ENCODE measurements at places on chromosomes 6 and 20.

GRCh38 chr20:23146857-23147637 is 60.9 kb upstream of the CD93 start:
- DNase-seq, result no peak

DNA sequence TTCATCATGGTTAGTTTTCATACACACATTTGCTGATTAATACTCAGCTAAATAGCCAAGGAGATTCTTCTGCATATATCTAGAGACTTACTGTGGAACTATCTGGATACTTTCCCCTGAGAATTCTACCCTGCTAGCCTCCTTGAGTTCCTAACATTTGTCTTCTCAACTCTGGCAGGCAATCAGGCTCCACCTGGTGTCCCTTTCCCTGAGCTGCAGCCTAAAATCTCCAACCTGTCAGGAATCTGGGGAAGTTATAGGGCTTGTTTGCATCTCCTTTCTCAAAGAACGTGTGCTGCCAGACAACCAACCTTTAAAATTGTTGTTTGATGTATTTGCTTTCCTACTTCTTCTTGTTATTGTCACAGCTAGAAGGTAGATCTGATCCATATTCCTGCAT is 73.4 kb downstream of the FUT9 start:
- no peak for DNase-seq

- DNase-seq, result no peak
Observed at GRCh38 chr6:12296255-12296573, 6.1 kb downstream of the EDN1 start.

GRCh38 chr6:118544105-118544504 is 4.0 kb upstream of the PLN start:
- DNase-seq, result no peak

- no peak for DNase-seq
Observed at GRCh38 chr6:118917546-118918328, 17.2 kb downstream of the MCM9 start.

- DNase-seq, result no peak
Observed at GRCh38 chr20:5766085-5766764, 16.0 kb downstream of the SHLD1 start.

- no peak for DNase-seq
Observed at GRCh38 chr20:61941721-61942405, 123.8 kb downstream of the TAF4 start.

- peak; percentile 10 for DNase-seq
Observed at GRCh38 chr6:131519670-131520436, 53.2 kb upstream of the ARG1 start.

GRCh38 chr20:5570452-5570851 is 179.7 kb upstream of the SHLD1 start:
- no peak for DNase-seq

DNA sequence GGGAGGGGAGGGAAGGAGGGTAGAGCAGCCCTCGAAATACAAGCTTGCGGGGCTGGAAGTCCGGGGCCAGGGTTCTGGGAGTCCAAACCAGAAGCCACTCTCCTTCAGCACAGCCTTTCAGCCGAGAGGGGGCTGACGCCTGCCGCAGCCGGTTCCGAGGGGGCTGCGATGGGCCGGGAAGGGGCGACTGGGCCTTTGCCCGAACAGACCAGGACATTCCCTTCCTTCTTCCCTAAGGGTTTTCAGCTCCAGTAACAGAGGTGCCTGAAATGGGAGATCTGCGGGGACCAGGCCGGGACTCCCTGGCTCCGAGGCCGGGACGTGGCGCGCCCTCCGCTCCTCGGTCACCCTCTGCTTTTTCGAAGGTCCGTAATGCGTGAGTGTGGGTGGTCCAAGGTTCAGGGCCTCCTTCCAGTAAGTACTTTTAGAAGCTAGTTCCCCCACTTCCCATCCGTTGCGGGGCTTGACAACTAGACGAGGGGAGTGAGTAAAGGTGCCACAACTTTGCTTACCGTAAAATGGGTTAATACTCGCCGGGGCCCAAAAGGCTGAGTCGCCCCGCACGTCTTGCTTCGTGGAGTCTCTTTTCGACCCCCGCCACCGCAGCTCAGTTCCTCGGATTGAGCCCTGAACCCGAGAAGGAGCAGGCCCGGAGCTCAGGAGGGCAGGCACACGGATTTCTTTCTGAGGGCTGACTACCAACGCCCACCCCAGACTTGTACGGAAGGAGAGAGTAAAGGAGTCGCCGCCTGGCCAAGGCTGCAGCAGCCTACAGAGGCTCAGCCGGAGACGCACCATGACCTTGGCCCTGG is 2.9 kb upstream of the OLIG3 start:
- no peak for DNase-seq

DNA sequence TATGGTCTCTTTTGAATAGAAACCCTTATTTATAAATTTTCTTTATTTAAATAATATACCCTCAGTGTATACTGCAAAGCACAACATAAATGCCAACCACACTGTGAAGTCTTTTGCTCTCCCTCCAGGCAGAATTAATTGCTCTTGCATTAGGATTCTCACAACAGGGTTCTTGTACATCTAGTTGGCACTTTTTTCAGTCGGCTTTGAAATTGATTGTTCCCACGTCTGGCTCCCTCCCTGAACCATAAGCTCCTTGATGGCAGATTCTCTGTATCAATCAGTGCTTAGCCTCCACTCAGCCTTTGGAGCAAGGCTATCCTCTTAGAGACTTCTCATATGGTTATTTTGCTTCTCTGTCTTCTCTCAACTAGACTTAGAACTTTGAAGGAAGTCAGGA is 288.0 kb upstream of the POU3F2 start:
- no peak for DNase-seq

GRCh38 chr6:15949982-15950381 is 178.9 kb upstream of the MYLIP start:
- DNase-seq, result no peak

- DNase-seq, result no peak
Observed at GRCh38 chr6:148166339-148166968, 176.2 kb upstream of the SASH1 start.

DNA sequence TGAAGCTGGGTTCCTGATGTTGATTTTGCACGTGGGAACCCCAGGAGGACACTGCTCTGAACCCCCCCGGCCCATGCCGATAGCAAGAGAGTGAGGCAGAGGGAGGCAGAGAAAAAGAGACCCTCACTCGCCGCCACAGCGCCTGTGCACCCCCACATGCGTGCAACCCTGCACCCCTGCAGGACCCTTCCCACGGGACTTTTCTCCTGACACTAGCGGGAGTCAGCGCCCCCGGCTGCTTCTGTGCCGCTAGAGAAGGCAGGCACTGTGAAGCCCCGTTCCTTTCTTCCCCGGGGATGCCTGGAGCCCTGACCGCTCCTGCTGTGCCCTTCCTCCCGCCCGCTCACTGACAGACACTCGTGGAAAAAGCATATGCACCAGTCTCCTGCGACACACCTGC is 67.4 kb downstream of the GMPR start:
- DNase-seq, result no peak

GRCh38 chr20:46799781-46800408 is 90.4 kb downstream of the SLC2A10 start:
- DNase-seq, result no peak

DNA sequence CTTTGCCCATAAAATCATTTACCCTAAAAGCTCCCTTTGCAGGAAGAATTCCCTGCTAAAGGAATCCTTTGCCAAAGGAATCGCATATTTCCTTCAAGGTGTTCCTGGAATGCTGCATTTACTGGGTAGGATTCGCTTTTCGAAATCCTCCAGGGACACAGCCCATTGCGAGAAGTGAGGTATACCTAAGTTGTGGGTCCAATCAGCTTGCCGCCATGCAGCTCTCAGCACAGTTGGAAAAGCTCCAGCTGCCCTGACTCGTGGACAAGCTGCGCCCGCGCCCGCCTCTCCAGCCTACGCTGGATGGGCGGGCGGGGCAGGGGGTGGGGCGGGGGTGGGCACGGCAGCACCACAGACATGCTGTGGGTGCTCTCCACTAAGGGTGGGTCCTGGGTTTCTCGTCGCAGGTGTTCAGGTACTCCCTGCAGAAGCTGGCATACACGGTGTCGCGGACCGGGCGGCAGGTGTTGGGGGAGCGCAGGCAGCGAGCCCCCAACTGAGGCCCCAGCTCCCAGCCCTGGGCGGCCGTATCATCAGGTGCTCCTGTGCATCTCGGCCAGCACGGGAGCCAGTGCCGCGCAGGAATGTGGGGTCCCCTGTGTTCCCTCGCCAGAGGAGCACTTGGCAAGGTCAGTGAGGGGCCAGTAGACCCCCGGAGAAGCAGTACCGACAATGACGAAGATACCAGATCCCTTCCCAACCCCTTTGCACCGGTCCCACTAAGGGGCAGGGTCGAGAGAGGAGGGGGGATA is 1.4 kb downstream of the NNAT start:
- DNase-seq, result no peak

DNA sequence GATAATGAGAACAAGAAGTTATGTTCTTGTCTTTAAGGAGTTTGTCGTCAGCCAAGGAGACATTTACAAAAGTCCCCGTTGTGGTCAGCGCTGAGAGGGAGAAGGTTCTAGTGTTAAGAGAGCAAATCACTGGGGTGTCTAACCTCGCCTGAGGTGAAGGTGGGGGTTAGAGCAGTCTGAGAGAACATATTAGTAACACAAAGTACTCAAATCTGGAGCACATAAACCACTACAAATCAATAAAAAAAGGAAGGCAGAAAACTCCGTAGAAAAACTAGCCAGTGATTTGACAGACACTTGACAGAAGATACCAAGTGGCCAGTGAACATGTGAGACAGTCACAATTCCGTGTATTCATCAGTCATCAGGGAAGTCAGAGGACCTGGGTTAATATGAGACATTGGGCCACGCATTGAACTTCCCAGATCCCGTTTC is 45.4 kb downstream of the CDS2 start:
- no peak for DNase-seq

DNA sequence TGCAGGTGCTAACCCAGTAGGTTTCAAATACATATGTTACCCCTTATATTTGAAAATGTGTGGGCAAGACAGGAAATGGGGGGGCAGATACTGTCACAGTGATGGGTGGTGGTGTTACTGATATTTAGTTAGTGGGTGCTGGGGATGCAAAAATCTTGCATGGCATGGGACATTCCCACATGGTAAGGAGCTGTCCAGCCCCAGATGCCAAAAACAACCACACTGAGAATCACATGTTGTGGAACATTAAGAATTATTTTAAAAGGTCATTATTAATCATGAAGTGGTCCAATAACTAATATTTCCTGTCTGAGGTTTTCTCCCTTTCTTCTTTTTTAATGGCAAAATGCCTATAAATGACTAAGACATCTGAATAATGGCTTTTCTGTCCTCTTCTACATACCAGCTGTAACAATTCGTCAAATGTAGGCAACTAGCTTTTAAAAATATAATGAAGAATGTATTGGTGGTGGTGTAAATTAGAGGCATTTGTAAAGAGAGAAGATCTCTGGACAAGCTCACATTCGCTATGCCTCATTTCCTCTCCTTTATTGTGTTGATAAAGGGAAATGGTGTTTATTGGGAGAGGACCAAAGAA is 57.3 kb upstream of the SLC35B3 start:
- DNase-seq, result no peak

DNA sequence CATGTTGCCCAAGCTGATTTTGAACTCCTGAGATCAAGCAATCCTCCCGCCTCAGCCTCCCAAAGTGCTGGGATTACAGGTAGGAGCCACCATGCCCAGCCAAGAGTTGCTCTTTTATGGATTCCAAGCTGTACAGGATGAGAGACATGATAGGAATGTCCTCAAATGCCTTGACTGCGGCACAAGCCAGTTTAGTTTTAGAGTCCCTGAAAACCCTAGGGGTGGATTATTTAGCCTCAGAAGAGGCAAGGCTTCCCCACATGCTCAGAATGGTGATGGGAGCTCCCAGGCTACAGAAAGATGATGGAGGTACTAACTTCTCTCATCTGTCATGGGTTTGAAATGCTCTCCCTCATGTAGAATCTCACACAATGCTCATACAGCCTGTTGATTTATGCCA is 280.5 kb upstream of the PRND start:
- no peak for DNase-seq

GRCh38 chr6:43671011-43671800 is 16.4 kb downstream of the MRPS18A start:
- no peak for DNase-seq

- DNase-seq, result peak; percentile 36
Observed at GRCh38 chr20:63955281-63955826, 862 bp downstream of the UCKL1 start.

- no peak for DNase-seq
Observed at GRCh38 chr6:15962449-15962764, 166.5 kb upstream of the MYLIP start.

GRCh38 chr20:4252005-4252404 is 236.6 kb upstream of the RNF24 start:
- DNase-seq, result no peak
